RPMI7951 (cell line): ENCODE measurements at places on chromosomes 4 and X.

DNA sequence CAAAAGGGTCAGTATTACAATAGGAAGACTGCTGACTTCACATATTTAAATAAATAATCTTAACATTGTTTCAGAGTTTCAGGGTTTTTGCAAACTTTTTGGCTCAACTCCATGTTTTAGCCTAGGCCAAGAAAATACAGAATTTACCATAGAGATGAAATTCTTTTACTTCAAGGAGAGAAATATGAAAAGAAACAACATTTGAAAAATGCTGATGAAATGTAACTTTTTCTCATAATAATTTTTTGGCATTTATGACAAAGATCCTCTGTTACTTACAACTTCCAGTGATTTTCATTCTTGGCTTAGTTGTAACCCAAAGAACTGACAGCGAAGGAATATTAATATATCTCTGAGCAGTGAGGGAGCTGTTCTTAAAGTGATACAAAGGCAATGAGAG, 316.1 kb upstream of the EMCN start:
- DNase-seq, result no peak

GRCh38 chr4:38703635-38704034, 39.6 kb downstream of the KLF3 start:
- no peak for DNase-seq

DNA sequence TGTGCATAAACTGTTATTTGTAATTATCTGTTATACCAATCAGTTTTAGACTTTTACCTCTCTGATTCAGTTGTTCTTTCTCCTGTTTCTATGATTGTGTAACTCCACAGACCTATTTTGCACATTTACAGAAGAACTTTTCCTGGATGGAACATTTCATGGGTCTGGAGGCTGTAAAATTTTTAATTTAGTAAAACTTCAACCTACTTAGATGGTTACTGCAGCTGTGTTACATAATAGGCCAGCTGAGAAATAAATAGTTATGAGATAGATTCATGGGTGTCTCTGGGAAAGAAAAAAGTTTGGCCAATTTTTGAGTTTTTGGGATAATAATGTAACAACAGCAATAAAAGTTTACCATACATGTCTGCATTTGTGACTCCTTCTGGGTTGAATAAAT, 253.5 kb downstream of the ARHGAP24 start:
- DNase-seq, result no peak

GRCh38 chrX:154505734-154506133, 10.3 kb downstream of the FAM3A start:
- DNase-seq, result no peak

- no peak for DNase-seq
Observed at GRCh38 chr4:32207456-32207855, 1487.3 kb downstream of the PCDH7 start.

DNA sequence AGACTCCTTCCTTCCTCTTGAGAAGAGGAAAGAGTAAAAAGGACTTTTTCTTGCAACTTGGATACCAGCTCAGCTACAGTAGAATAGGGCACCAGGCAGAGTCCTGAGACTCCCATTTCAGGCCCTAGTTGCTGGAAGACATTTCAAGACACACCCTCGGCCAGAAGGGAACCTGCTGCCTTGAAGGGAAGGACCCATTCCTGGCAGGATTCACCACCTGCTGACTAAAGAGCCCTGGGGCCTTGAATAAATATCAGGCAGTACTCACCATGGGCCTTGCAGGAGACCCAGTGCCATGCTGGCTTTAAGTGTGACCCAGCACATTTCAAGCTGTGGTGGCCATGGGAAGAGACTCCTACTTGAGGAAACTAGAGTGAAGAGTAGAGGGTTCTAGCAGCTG, 317.6 kb downstream of the DKK2 start:
- no peak for DNase-seq

DNA sequence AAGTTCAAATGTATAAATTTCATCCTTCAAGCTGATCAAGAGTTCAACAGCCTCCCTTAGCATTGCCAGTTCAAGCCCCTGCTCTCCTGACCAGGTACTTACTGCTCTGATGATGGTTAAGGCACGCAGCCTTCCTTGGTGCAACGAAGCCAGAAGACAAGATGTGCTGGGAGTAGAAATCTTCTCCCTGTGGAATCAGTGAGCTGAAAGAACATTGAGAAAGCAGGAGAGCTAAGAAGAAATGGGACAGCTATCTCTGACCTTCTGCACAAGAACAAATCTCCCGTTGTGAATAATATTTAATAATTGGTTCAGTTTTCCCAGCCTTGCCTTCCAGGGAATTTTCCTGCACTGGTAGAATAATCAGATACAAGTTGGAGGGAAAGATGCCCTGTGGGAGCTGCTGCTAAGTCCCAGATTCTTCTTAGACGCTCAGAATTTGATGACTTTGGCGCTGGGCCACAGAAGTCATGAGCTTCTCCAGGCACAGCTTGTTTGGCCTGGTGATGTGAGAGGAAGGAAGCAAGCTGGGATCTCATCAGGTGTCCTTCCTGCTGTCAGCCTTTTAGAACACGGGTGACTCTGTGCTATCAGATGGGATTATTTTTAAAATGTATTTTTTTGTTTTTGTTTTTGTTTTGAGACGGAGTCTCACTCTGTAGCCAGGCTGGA, 77.8 kb downstream of the CD38 start:
- DNase-seq, result no peak

GRCh38 chr4:13403833-13404232, 80.3 kb downstream of the RAB28 start:
- no peak for DNase-seq

DNA sequence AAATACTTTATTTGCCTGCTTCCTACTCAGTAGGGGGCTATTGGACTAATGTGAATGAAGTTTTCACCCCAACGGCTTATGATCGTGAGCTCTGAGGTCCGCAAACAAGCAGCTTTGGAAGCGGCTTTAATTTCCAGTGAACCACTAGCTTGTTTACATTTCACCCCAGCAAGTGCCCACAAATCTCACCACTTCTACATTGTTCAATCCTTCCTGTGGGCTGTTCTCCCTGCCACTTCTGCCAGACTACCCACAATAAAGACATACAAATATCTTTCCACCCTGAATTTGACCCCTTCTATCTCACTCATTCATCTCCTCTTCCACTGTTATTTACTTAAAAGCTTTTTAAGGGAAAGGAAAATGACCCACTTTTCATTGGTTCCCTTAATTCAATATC, 98.0 kb downstream of the CDS1 start:
- no peak for DNase-seq
